ENCODE measurements at places on chromosomes 7 and 10.

- no peak for DNase-seq
These were observed 591.1 kb downstream of the TNS3 start for GRCh38 chr7:46990761-46991160.

DNA sequence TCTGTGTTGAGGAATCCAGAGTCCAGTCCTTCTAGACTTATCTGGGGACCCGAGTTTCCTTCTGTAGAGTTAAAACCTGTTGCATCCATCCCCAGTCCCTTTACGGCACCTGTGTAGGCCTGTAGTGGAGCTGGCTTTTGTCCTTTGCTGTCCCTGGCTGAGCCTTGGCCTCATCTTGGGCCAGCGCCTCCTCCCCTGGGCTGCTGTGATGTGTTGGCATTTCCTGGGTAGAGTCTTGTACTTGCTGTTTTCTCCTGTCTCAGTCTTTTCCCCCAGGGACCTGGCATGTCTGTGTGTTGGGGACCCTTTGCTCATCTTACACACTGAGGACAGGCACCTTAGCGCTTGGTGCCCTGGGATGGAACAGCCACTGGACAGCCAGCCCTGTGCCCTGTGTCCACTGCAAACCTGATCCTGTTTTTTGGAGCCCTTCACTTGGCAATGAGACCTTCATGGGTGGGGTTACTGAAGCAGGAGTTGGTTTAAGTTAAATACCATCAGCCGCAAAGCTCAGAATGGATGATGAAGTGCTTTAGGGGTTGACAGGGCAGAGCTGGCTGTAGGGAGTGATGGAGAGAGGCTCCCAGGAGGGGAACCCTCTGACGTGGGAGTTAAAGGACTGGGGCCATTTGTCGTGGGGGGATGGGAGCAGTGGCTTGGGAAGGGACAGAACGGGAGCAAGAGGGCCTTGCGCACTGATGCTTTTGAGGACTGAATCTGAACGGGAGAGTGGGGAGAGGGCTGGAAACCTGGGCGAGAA lies 50.9 kb downstream of the CUX1 start:
- DNase-seq: no peak

GRCh38 chr7:77797734-77798393 lies 370 bp downstream of the TMEM60 start:
- no peak for DNase-seq

DNA sequence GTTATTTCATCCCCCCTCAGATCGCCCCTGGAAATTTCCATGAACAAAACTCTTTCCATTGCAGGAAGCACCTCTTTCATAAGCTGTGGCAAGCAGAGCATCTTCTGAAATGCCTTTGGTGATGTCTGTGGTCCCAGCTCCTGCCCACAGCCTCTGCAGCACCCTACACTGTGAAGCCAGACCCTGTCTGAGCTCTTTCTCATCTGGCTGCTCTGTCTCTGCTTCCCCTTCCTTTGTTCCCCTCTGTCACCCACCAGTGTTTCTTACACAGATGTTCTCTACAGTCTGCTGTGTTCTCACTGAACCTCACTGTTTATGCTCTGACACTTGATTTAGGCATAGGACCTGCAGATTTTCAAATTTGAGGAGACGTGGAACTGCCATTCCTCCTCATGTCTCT lies 1.9 kb upstream of the TAS2R39 start:
- no peak for DNase-seq

GRCh38 chr7:3042861-3043489 lies 692 bp downstream of the CARD11 start:
- no peak for DNase-seq

- no peak for DNase-seq
These were observed 401.2 kb downstream of the GFRA1 start for GRCh38 chr10:115871855-115872254.

DNA sequence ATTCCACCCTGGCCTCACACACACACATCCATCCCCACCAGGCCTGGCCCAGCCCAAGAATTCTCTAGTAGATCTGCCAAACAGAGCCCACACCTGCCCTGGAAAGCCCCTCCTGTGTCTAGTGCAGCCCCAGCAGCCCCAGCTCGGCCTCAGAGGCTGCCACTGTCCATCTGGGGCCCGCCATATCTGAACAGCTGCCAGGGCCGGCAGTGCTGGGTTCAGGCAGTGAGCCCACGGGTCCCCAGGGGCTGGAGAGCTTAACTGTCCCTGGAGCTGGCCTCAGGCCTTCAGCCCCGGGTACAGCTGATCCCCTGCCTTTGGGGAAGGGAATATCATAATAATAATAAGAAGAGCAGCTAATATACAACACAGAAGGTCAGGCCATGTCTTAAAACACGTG lies 574 bp downstream of the MYL10 start:
- no peak for DNase-seq

- no peak for DNase-seq
These were observed 35.8 kb downstream of the ADAM12 start for GRCh38 chr10:126352453-126352852.

- DNase-seq: no peak
These were observed 102.0 kb downstream of the GRK5 start for GRCh38 chr10:119309423-119309770.

DNA sequence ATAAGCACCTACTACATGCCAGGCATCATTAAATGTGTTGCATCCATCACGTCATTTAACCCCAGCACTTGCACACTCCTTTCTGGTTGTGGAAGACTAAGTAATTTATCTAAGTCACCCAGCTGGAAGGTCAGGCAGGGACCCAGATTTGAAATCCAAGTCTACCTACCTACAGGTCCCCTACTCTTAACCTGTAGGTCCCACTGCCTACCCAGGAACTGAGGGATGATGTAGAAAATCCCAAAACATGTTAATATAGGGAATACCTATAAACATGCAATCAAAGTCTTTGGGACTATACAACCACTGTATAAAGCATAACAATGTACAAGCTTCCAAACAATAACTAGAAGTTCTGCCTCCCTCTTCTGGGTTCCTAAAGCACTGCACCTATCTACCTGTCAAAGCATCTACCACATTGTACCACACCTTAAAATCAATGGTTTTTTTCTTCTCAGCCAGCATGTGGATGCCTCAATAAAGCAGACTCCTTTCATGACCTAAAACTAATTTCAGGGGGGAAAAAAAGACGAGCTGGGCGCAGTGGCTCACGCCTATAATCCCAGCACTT lies 5.6 kb downstream of the IL6 start:
- DNase-seq: no peak

- no peak for DNase-seq
These were observed 102.9 kb downstream of the ZNF438 start for GRCh38 chr10:30928742-30929141.

GRCh38 chr10:61812052-61812721 lies 89.3 kb upstream of the ARID5B start:
- no peak for DNase-seq

- DNase-seq: no peak
These were observed 2.7 kb downstream of the IL2RA start for GRCh38 chr10:6059506-6059905.

DNA sequence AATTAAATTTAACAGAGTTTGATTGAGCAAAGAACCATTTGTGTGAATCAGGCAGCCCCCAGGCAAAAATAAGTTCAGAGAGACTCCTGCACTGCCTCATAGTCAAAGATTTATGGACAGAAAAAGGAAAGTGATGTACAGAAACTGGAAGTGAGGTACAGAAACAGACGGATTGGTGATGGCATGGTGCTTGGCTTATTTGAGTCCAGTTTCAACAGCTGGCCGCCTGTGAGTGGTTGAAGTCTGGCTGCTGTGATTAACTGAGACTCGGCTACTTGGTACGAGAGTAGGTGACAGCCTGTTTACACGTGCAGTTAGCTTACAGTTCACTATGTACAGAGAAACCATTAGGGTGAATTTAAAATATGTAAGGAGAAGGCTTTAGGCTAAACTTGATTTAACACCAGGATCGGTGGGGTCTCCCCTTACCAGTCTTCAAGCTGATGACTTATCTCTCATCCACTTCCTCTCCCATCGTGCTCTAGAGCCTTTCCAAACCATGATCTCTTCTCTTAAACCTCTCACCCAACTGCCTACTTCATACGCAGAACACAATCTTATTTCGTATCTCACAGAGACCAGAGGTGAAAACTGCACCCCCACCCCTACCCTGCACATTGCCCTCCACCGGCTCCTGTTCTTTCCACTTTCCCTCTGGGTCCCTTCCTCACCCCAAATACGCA lies 5.0 kb upstream of the MSMB start:
- DNase-seq: no peak

GRCh38 chr10:69567920-69568319 lies 5.3 kb downstream of the NEUROG3 start:
- DNase-seq: no peak

DNA sequence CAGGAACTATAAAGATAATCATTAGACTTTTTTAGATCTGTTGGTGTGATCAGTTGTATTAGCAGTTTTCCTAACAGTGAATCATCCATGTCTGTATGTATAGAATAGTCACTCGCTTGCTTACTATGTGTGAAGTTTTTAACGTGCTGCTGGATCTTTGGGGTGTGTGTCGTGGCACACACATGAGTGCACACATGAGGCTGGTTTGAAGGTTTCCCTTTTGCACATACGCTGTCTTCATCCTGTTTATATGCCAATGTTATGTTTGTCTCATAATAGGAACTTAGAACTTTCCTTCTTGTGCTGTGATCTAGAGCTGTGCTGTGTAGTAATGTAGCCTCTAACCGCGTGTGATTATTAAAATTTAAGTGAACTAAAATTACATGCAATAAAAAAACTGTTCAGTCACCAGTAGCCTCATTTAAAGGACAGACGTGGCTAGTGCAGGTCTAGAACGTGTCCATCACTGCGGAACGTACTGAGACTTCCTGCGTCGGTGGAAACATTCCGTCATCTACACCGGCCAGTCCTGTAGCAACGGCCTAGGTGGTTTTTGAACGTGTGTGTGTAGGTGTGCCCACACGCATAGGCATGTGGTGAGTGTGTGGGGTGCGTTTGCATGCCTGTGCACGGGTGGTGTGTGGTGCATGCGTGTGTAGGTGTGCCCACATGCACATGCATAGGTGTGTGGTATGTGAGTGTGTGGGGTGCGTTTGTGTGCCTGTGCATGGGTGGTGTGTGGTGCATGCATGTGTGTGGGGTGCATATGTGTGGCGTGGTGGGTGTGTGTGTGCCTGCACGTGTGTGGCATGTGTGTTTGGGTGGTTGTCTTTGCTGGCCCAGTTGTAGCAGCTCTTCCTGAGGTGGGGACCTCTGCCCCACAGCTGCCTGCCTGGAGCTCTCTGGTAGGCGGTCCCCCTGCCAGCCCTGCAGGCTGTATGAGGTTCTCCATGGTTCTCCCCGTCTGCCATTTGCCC lies 56.6 kb downstream of the INPP5A start:
- no peak for DNase-seq

- DNase-seq: no peak
These were observed at the start of gene CPN1 for GRCh38 chr10:100081075-100082001. CPN1 (minus strand) TSS chr10:100081869; CDS start chr10:100081625, 244 bp downstream.

GRCh38 chr7:106377847-106378361 lies 93.1 kb upstream of the NAMPT start:
- no peak for DNase-seq

- DNase-seq: no peak
These were observed 11.4 kb upstream of the FAM53B start for GRCh38 chr10:124755581-124755980.

DNA sequence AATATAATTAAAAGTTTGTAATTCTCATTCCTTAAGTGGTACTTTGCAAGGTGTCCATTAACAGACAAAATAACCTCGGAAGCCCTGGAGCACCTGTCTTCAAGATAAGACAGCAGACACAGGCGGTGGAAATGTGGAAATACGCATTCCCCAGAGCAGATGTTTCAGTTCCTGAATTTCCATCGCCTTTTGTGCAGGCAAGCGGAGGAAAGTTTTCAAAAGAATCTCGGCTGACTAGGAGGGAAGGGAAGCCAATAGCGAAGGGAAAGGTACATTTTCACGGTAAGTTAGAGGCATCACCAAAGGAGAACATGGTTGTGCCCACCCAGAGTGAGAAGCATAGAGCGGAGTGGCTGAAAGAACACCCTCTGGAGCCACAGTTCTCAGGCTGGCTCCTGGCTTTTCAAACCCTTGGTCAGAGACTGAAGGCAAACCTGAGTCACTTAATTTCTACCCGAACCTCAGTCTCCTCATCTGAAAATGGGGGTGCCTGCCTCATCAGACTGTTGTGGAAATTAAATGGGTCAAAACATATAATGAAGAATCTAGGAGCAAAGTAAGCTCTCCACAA lies 13.6 kb downstream of the CPA1 start:
- no peak for DNase-seq

DNA sequence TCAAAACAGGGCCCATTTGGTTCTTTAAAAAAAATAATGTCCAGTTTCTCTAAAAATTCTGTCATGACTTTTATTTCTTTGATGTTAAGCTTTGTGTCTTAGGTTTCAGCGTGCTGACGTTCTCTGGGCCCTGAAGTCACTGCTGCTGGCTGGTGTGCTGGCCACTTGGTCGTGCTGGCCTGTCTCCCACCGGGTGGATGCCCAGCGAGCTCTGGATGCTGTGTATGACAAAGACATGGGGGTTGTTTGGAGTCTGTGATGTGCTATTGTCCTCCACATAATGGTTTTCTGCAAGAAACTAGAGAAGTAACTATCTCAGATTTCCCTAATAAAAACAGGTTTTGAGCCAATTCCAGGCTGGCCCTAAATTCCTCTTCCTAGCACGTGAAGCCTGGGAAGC lies 9.5 kb upstream of the IDI2 start:
- no peak for DNase-seq
